ENCODE measurements at places on chromosomes 3 and 15. TPM values are rescaled to one million over a fixed set of nuclear protein-coding genes. Genes with fewer than 3 reads are reported as not detected.

- no peak for DNase-seq
Measured at GRCh38 chr3:172190980-172191379, 151.6 kb downstream of the FNDC3B start.

DNA sequence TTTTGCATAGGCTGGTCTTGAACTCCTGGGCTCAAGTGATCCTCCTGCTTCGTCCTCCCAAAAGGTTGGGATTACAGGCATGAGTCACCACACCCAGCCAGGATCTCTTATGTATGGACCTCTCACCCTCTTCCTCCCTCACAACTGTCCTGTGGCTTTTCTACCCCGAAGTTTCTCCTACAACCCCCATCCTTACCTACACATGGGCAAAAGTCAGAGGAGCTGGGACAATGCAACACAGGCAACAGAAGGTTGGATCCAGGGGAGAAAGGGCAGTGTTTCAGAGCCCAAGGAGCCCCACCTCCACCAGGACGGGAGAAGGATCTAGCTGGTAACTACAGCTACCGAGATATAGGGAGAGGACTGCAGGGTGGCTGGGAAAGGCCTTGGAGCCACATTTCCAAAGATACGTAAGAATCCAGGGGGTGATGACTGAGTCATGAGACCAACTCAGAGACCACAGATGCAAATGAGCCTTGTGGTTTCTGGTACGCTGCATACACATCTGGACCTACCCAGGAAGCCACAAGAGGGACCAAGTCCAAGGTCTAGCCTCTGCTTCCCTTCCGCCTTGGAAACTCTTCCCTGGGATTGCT, 13.6 kb downstream of the IGDCC4 start:
- DNase-seq: no peak

DNA sequence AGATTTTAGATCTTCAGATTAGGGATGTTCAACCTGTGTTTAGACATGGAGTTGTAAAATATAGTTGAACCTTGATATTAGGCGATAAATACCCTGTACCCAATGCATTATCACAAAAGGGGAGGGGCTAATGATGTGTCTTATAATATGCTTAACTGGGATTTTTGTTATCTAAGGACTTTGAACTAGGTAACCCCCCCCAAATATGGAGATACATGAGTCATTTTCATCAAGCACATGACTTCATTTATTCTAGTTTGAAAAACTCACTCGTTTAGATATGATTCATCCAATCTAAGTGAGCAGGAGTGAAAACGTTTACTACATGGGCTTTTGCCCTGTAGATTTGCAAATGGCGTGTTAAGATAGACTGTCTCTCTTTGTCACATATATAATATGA, 212.4 kb downstream of the IL5RA start:
- DNase-seq: no peak

GRCh38 chr15:64224511-64224910, 61.7 kb upstream of the PPIB start:
- no peak for DNase-seq

GRCh38 chr15:53872410-53872809, 105.8 kb upstream of the UNC13C start:
- no peak for DNase-seq

- no peak for DNase-seq
Measured at GRCh38 chr3:64176461-64176996, 48.7 kb downstream of the PRICKLE2 start.

DNA sequence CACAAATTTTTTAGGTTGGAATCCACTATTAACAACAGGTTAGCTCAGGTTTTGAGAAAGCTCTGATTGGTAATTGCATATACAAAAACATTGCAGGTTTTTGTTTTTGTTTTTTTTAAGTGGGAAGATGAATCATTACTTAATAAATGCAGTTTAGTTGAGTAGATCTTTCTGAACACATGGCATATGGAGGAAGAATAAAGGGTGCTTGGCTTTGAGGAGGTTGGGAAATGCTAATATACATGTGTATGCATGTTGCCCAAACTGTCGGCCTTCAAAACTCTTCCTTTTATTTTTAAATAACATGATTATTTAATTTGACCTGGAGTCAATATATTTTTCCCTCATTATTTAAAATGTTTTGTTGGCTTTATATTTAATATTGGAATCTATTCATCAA, 32.8 kb downstream of the ZBTB38 start:
- DNase-seq: no peak

DNA sequence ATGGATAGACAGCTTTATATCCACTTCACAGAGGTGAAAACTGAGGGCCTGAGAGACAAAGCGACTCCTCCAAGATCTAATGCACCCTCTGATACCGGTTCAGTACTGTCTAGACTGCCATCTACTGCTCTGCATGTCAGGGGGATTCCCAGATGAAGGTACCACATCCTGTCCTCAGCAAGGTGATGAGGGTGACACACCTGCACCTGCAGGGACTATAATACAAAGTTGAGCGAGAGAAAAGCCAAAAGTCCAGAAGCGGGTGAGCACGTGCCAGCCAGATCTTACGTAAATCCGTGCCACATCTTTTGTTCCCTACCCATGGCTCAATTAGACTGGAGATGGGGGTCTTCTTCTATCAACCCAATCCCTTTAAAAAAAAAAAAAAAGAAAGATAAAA, 32.4 kb upstream of the HES1 start:
- no peak for DNase-seq

GRCh38 chr3:73072634-73073033, 11.2 kb downstream of the EBLN2 start:
- DNase-seq: no peak

GRCh38 chr3:55012091-55012490, 84.2 kb upstream of the LRTM1 start:
- DNase-seq: no peak

GRCh38 chr3:126212620-126213378, 32.4 kb upstream of the ALDH1L1 start:
- no peak for DNase-seq

DNA sequence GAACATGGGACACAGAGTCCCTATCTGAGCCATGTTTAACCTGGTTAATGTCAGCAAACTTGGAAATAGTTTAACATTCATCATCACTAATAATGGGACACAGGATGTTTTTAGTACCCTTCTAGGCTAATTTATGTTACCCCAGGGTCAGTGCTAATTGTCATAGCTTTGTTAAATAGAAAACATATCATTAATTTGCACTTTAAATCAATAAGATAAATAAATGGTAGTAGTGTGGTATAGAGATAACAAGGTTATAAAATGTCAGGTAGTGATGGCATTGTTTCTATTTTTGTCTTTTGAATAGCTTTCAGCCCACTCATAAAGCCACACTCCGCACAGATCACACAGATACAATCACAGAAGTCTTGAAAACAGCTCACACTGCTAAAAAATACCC, 534.9 kb downstream of the MECOM start:
- no peak for DNase-seq

- DNase-seq: no peak
Measured at GRCh38 chr15:93088200-93088980, 621 bp downstream of the RGMA start.

DNA sequence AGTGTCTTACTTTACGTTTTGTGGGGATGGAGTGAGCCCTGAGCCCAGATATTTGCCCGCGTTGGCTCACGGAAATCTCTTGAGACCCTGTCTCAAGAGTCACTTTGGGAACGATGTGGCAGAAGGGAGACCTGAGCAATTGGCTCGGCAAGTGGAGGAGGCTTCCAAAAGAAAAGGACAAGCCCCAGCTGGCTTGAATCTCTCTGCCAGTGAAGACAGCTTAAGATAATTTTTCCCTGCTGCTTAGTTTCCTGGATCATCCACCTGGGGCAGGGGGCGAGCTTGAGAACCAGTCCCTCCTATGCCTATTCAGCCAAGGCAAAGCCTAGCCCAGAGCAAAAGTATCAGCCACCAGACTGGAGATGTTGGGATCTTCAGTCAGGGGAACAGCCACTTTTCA, 708 bp downstream of the SEC22A start:
- DNase-seq: no peak

GRCh38 chr15:64092864-64093626, 593 bp downstream of the CIAO2A start:
- DNase-seq: no peak

DNA sequence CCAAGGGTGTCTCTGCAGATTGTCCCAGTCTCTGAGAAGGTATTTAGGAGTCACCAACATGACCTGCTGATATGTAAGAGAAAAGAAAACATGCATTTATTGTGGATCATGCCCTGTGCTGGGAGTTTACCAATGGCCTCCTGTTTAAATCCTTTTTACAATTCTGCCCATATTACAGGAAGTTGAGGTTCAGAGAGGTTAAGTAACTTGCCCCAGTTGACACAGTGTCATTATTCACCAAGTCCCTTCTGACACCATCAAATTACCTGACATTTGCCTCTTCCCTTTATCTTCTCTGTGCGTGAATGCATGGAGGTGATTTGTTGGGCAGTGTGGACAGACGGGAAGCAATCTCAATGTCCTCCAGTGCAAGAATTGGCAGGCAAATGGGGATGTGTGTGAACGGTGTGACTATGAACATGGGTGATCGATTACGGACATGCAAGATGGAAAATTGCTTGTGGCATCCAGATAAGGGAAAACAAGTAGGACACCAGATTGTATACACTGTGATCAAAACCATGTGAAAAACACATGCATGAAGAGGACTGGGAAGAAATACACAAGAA, 27.3 kb downstream of the ZNF710 start:
- DNase-seq: no peak

DNA sequence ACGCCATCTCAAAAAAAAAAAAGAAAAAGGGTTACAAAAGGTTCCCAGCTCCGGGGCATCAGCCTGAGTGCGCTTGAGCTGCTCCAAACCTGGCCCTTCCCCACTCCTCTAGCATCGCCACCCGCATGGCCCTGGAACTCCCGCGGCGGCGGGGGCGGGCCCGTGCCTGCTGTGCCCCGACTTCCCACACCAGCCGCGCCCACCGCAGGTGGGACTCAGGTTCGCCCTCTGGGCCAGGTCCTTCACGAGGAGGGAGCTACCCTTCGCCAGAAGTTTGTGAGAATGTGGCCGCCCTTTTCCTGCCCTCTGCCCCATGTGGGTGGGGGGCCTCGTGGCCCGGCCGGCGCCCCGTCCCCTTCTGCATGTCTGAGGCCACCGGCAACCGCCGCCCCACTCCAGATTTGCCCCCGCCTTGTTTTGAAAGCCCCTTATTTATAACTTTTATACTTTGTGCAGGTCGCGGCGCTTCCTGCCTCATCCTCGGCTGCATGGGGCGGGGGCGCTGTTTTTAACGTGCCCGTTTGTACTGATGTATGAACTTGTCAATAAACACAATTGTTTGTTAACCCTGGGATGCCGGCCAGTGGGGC, 507 bp upstream of the JMJD7 start:
- no peak for DNase-seq

DNA sequence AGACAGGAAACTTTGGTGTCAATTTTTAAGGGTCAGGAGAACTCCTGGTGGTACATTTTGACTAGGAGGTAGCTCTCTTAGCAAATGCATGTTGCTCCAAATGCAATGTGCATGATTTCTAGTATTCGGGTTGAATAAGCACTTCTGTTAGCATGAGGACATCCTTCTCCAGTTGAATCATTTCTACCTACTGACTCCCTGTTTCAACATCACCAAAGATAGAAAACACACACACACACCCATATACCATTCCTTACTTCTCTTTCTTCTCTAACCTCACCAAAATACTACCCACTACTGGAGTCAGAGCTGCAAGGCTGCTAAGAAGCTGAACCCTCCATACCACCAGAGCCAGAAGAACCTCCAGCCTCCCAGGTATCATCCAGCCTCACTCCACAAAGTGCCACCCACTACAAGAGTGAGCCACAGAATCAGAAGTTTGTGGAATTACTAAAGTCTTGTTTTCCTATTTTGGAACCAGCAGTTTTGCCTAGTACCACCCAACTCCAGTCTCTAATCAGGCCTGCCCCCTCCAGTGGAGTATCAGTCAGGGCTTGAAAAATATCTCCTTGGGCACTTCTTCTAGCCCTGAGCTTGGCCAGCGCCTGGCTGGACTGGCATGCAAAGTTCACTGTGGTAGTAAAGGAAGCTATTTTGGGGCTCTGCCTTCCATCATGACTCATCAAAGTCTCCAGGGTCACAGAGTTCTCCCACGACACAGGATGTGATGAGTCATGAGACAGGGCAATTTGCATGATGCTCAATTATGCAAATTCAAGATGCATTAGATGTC, 110.3 kb downstream of the CYP19A1 start:
- DNase-seq: peak; percentile 52

GRCh38 chr3:19248143-19248542, 99.8 kb downstream of the KCNH8 start:
- DNase-seq: no peak

- DNase-seq: no peak
Measured at GRCh38 chr3:62586356-62586755, 213.0 kb upstream of the FEZF2 start.

DNA sequence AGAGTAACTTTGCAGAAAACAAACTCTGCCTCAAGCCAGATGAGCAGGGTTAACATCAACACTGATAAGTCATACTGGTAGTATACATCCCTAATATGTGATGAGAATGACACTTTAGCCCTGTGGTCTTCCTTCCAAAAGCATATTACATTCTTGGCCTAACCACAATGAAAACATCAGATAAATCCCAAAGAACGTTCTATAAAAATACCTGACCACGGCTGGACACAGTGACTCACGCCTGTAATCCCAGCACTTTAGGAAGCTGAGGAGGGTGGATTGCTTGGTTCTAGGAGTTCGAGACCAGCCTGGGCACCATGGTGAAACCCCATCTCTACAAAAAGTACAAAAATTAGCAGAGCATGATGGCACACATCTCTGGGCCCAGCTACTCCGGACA, 4.7 kb downstream of the TMCC1 start:
- DNase-seq: no peak

GRCh38 chr3:11825301-11825700, 21.4 kb downstream of the TAMM41 start:
- no peak for DNase-seq

GRCh38 chr15:73632670-73633058, 525 bp downstream of the NPTN start:
- no peak for DNase-seq

DNA sequence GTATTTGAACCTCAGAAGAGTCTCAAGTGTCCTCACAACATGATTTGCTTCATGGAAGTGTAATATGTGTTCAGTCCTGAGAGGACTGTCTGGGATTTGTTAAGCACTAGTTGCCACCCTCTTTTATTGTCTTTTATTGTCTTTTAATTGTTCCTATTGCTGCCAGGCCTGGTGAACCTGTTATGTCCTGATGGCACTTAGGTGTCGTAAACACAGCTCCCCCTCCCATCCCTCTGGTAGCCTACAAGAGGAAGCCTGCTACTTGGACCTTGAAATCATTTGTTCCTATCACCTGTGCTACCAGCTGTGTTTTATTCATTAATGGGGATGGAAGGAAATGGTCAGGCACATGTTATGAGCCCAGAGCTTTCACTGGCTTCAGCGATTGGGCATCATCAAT, 19.3 kb downstream of the CCNB2 start:
- DNase-seq: no peak

Gene RASGRP1
- 1.6 TPM for total RNA-seq

Gene CHRD
- total RNA-seq: 19.5 TPM

Gene CNOT10
- total RNA-seq: 12.5 TPM

Gene SLCO2A1
- total RNA-seq: 7.9 TPM

Gene LMAN1L
- not detected for total RNA-seq

Gene ACP3
- 5.6 TPM for total RNA-seq

Gene PLA2G4E
- total RNA-seq: not detected

Gene TMEM212
- total RNA-seq: not detected
